MCF 10A (cell line): ENCODE measurements at places on chromosomes 6 and 20. TPM values are rescaled to one million over a fixed set of nuclear protein-coding genes. Genes with fewer than 3 reads are reported as not detected.

DNA sequence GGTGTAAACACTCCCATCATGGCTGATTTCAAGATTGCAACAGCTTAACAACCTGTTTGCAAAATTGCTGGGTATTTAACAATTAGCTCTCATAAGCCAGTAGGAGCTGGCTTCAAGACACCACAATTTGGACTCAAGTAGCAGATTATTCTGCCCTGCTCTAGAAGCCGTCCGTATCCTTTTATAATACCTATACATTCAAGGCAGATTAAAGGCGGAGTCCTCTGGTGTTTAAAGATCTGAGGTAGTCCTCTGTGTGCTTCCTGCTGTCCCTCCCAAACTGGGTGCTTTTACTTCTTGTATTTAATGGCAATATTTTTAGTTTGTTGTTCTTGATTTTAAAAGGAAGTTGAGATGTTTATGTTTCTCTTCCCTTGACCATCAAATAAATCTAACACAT lies 62.2 kb upstream of the SOX4 start:
- no peaks in the 10 kb centered on the region for H3K36me3 ChIP-seq

- no peaks in the 10 kb centered on the region for H3K27me3 ChIP-seq
- H3K4me1 ChIP-seq: peaks cover 4% of the 10 kb centered on the region
Measured at GRCh38 chr6:119312441-119312840, 37.1 kb downstream of the MAN1A1 start.

DNA sequence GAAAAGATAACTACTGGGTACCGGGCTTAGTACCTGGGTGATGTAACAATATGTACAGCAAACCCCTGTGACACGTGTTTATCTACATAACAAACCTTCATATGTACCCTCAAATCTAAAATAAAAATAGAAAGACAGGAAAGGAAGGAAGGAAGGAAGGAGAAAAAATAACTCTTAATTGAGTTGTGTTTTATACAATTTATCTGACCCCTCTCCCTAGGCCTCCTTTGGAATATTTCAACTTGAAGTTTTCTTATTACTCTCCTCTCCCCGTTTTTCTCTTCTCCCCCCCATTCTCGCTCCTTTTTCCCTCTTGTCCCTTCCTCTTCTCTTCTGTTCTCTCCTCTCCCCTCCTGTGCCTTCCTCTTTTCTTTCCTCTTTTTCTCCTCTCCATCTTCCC lies 156.1 kb downstream of the F13A1 start:
- no peak overlapping the region for H3K27ac ChIP-seq
- DNase-seq: no peak
- H3K4me1 ChIP-seq: no peaks in the 10 kb centered on the region
- no peaks in the 10 kb centered on the region for H3K36me3 ChIP-seq
- H3K27me3 ChIP-seq: peaks cover 42% of the 10 kb centered on the region
- no peak overlapping the region for H3K4me3 ChIP-seq

DNA sequence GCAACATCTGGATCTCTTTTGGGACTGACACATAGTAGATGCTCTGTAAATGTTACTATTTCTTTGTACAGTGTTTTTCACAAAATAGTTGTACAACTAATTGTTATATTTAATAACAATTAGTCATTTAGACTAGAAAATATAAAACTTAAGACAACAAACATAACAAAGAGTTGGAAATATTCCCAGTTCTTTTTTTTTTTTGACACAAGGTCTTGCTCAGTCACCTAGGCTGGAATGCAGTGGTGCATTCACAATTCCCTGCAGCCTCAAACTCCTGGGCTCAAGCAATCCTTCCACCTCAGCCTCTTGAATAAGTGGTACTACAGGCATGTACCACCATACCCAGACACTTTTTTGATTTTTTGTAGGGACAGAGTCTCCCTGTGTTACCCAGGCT lies 105.8 kb downstream of the UTRN start:
- H3K36me3 ChIP-seq: peaks cover 10% of the 10 kb centered on the region
- no peaks in the 10 kb centered on the region for H3K27me3 ChIP-seq
- no peak overlapping the region for H3K4me3 ChIP-seq
- H3K4me1 ChIP-seq: peaks cover 14% of the 10 kb centered on the region
- H3K27ac ChIP-seq: no peak overlapping the region

DNA sequence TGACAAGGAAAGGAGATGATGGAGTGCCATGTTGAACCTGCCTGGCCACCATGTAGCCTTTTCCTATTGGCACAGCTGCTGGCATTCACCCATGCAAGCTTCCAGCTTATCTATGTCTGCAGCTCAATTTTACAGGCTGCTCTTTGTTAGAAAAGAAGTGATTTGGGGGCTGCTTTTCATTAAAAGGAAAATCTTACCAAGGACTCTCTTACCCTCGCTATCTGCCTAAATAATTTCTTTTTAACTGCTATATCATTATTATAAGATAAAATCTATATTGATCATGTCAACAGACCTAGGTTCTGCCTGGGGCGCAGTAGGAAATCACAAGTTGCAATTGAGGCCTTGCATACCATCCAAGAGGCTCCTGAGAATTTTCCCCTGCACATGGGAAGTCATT lies 167.2 kb downstream of the SYNDIG1 start:
- H3K27me3 ChIP-seq: no peaks in the 10 kb centered on the region
- no peak overlapping the region for H3K27ac ChIP-seq
- H3K4me3 ChIP-seq: no peak overlapping the region
- DNase-seq: no peak

GRCh38 chr6:86459978-86460377 lies 477.4 kb upstream of the HTR1E start:
- H3K36me3 ChIP-seq: no peaks in the 10 kb centered on the region
- no peaks in the 10 kb centered on the region for H3K27me3 ChIP-seq
- no peaks in the 10 kb centered on the region for H3K4me1 ChIP-seq
- H3K27ac ChIP-seq: no peak overlapping the region
- H3K4me3 ChIP-seq: no peak overlapping the region

The RBM24 gene
- not detected in 2 replicates for total RNA-seq

The SCRT2 gene
- total RNA-seq: not detected in 2 replicates

GRCh38 chr6:160420969-160421556 lies 72.9 kb downstream of the SLC22A3 start:
- H3K36me3 ChIP-seq: no peaks in the 10 kb centered on the region
- H3K4me3 ChIP-seq: no peak overlapping the region
- peaks cover 13% of the 10 kb centered on the region for H3K4me1 ChIP-seq
- H3K27me3 ChIP-seq: no peaks in the 10 kb centered on the region
- no peak for DNase-seq

- peaks cover 46% of the 10 kb centered on the region for H3K4me1 ChIP-seq
- peak; percentile 78 for DNase-seq
- H3K36me3 ChIP-seq: peaks cover 47% of the 10 kb centered on the region
- H3K27me3 ChIP-seq: no peaks in the 10 kb centered on the region
Measured at GRCh38 chr20:10667077-10667401, 6.8 kb downstream of the JAG1 start.

DNA sequence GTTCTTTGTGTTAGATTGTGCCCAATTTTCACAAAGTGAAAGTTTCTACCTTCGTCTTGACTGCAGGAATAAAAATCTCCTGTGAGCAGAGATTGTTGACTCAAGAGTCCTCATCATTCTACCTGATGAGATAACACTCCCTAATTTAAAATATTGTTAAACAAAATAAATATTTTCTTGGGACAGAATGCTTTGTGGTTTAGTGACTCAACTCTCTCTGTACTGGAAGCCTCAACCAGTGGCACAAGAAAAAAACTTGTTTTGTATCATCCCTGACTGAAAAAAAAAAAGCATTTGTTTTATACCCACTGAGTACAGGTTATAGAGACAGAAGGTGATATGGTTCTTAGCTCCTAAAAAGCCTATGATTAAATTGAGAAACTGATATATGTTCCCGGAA lies 78.9 kb downstream of the CRYBG1 start:
- no peak overlapping the region for H3K27ac ChIP-seq
- H3K27me3 ChIP-seq: no peaks in the 10 kb centered on the region
- H3K4me1 ChIP-seq: peaks cover 10% of the 10 kb centered on the region
- peak overlapping the region; percentile 41 for H3K4me3 ChIP-seq

GRCh38 chr6:15575357-15576033 lies 87.3 kb downstream of the DTNBP1 start:
- H3K27ac ChIP-seq: no peak overlapping the region
- H3K4me1 ChIP-seq: no peaks in the 10 kb centered on the region
- DNase-seq: no peak

DNA sequence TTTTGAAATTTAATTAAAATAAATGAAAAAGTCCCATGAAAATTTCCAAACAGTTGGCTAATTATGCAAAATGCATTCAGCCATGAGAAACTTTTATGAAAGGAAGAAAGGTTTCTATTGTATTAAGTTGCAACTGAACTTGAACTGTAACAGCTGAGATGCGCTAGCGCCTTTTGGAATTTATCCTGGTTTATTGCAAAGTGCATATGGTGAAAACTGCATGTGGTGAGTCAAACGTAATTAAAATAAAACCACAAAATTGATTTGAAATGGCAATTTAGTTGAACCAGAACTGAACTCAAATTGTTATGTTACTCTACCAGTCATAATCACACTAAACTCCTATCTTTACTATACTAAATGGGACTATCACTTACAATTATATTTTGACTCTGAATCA lies 46.4 kb upstream of the COL21A1 start:
- H3K36me3 ChIP-seq: no peaks in the 10 kb centered on the region
- no peak overlapping the region for H3K27ac ChIP-seq
- no peak for DNase-seq
- no peaks in the 10 kb centered on the region for H3K27me3 ChIP-seq
- H3K4me3 ChIP-seq: no peak overlapping the region

The ADGRF4 gene
- 1.2 and 4.0 TPM in 2 replicates for total RNA-seq

DNA sequence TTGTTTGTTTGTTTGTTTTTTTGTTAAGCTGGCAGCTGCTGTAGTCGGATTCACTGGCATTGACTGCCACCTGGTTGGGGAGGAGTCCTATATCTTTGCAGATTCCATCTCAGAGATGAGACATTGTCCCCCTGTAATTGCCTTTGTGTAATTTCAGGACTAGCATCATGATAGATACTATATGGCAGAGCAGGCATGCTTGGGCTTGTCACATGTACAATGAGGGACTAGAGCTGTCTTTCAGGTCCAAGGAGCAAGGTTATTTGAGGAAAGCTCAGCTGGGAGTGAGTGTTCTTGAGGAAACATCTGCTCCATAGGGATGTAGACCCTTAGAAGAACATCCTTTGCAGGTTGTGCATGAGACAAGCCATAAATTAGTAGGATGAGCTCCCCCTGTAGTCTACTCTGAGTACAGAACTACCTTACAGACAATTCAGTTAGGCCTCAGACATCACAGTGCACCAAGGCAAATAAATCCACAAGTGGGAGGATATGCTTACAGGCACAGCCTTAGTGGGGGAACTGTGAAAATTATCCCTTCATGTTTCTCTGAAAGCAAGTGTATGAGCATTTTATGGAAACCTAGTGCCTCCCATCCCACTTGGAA lies 62.1 kb downstream of the BMP2 start:
- DNase-seq: peak; percentile 8
- no peaks in the 10 kb centered on the region for H3K4me1 ChIP-seq
- H3K4me3 ChIP-seq: no peak overlapping the region
- no peaks in the 10 kb centered on the region for H3K36me3 ChIP-seq
- H3K27me3 ChIP-seq: no peaks in the 10 kb centered on the region

- H3K27ac ChIP-seq: no peak overlapping the region
- H3K27me3 ChIP-seq: peaks cover 85% of the 10 kb centered on the region
- H3K4me1 ChIP-seq: no peaks in the 10 kb centered on the region
Measured at GRCh38 chr20:58071991-58072390, 156.5 kb downstream of the ANKRD60 start.

The WFDC5 gene
- total RNA-seq: not detected in 2 replicates

- H3K27ac ChIP-seq: no peak overlapping the region
- no peak for DNase-seq
- no peaks in the 10 kb centered on the region for H3K27me3 ChIP-seq
Measured at GRCh38 chr20:12968472-12968871, 40.3 kb upstream of the SPTLC3 start.

GRCh38 chr6:133837801-133838349 lies 51.0 kb upstream of the TCF21 start:
- H3K4me1 ChIP-seq: peaks cover 6% of the 10 kb centered on the region
- peak; percentile 50 for DNase-seq
- peaks cover 10% of the 10 kb centered on the region for H3K36me3 ChIP-seq
- H3K27ac ChIP-seq: no peak overlapping the region

The DDO gene
- total RNA-seq: not detected in 2 replicates

DNA sequence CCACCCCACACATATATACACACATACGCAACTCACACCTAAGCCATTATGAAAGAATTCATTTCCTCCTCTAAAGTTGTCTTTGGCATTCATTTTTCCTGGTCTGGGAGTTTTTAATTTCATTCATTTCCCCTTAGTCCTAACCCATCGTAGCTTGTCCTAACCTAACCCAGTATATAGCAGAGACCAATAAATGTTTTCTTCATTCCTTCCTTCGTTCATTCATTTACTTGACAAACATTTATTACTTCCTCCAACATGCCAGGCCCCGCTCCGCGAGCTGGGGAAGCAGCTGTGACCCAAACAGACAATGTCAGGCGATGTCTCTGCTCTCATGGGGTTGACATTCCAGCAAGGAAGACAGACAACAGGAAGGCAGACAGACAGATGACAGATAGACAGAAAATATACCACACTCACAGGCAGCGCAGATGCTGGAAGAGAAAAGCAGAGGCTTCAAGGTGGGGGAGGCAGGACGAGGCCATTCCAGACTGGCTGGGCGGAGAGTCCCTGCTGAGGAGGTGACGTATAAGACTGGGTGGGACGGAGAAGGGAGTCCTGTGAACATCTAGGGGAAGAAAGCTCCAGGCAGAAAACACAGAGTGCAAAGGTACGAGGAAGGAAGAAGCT lies 33.7 kb upstream of the SIRPA start:
- H3K27me3 ChIP-seq: no peaks in the 10 kb centered on the region
- H3K4me1 ChIP-seq: peaks cover 6% of the 10 kb centered on the region
- no peak overlapping the region for H3K4me3 ChIP-seq
- no peak overlapping the region for H3K27ac ChIP-seq
- H3K36me3 ChIP-seq: no peaks in the 10 kb centered on the region

GRCh38 chr6:18473755-18474154 lies 86.6 kb downstream of the RNF144B start:
- no peak for DNase-seq
- H3K4me3 ChIP-seq: no peak overlapping the region
- H3K27me3 ChIP-seq: no peaks in the 10 kb centered on the region
- no peak overlapping the region for H3K27ac ChIP-seq

DNA sequence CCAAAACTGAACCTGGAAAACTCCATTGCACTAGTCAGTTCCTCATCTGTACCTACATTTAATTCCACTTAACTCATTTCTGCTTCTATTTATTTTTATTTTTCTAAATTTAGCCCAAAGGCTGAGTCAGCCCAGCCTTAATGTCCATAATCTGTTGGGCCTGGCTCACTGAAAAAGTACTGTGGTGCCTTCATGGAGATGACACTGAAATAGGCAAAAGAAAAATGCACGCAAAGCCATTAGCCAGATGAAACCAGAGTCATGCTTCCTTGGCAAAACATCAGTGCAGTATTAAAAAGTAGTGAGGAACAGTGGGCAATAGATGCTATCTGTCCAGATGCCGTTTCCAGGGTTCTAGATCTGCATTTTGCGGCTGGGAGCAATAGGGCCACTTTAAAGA lies 14.7 kb upstream of the PLCB4 start:
- H3K36me3 ChIP-seq: no peaks in the 10 kb centered on the region
- no peak overlapping the region for H3K4me3 ChIP-seq
- H3K27me3 ChIP-seq: no peaks in the 10 kb centered on the region
- H3K4me1 ChIP-seq: peaks cover 14% of the 10 kb centered on the region
- DNase-seq: no peak

The PROCR gene
- 27.4 and 34.6 TPM in 2 replicates for total RNA-seq
